ENCODE measurements at places on chromosomes 16 and 17. TPM values are rescaled to one million over a fixed set of nuclear protein-coding genes. Genes with fewer than 3 reads are reported as not detected.
A peak's percentile ranks its signal among the peaks of the same experiment; 100 is the strongest.

DNA sequence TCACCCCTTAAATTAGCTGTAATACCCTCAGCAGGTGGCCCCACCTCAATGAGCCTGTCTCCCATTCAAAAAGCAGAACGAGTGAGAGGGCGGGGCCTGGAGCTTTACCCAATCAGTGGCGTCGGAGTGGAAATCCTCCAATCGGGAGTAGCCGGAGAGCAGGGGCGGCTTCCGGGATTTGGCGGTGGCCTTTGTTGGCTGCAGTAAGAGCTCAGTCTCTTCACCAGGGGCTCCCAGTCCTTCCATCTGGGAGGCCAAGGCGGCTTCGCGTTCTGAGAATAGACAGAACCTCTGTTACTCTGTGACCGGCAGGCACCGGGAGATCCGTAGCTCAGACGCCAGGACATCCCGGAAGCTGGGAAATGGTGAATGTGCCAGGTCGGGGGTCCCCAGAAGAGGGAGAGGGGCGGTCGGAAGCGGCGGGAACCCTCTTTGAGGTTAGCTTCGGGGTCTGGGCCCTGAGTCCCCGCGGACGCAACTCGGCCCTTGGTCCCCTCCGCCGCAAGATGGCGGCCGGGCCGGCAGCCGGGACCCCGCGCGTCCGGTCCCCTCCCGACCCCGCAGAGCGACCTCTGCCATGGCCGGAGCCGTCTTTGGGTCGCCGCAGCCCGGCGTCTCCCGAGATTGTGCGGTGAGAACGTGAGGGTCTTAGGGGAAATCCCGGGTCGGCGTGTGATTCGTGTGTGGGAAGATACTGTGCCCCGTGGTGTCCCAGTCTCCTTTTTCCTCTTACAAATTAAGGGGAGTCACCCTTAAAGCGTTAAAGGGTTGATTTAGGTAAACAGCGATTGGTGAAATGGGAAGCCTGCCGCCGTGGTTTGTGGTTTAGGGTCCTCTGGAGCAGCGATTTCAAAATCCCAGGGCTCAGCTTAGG lies 160.3 kb upstream of the ZNF267 start:
- peak; percentile 94 for DNase-seq

DNA sequence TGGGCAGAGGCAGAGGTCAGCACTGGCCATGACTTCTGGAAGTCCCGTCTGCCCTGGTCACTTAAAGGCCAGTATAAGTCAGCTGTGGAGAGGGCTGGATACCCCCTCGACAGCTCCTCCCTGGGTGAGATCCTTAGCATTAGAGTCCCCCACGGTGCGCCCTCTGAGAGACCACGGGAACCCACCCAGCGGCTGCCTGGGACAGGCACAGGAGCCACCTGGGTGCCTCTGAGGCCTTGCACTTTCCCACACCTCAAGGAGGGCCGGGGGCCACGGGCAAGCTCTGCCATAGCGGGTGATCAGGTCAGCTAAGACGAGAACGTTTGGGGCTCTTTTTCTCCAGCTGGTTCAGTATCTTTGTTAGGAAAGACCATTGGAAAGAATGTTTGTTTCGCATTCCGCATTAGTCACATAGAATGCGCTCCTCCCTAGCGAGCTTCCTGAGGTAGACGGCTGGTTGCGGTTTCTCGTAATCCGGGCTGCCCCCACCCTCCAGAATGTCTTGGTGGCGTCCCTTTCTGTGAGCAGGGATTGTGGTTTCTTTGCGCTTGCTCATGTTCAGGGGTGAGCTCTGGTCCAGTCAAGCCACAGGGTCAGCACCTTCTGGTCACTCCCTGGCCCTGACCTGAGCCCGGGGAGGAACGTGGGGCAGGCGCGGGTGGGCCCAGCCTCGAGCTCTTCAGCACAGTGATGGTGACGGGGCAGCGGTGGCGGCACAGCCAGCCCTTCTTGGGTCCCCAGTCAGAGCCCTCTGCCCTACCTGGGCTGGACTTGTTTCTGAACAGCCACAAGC lies 25.2 kb downstream of the NME3 start:
- no peak for DNase-seq

The CLEC10A gene
- not detected for total RNA-seq

GRCh38 chr17:53740312-53740711 lies 82.4 kb upstream of the KIF2B start:
- no peak for DNase-seq

DNA sequence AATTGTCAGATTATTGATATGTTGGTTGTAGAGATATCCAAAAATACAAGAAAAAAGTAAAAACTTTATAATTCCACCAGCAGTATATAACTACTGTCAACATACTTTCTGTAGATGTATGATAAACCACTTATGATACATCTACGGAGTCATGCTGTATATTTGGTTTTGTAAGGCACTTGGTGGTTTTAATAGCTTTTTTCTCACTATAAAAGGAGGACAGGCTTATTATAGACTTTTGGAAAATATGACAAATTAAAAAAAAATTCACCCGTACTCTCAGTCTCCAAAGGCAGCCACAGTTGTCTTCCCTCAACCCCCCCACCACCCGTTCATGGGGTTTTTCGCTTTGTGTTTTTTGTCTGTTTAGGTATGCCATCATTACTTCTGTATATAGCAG lies 14.8 kb downstream of the RAI1 start:
- DNase-seq = no peak
